ENCODE measurements at places on chromosomes 16 and 17. TPM values are rescaled to one million over a fixed set of nuclear protein-coding genes. Genes with fewer than 3 reads are reported as not detected.

DNA sequence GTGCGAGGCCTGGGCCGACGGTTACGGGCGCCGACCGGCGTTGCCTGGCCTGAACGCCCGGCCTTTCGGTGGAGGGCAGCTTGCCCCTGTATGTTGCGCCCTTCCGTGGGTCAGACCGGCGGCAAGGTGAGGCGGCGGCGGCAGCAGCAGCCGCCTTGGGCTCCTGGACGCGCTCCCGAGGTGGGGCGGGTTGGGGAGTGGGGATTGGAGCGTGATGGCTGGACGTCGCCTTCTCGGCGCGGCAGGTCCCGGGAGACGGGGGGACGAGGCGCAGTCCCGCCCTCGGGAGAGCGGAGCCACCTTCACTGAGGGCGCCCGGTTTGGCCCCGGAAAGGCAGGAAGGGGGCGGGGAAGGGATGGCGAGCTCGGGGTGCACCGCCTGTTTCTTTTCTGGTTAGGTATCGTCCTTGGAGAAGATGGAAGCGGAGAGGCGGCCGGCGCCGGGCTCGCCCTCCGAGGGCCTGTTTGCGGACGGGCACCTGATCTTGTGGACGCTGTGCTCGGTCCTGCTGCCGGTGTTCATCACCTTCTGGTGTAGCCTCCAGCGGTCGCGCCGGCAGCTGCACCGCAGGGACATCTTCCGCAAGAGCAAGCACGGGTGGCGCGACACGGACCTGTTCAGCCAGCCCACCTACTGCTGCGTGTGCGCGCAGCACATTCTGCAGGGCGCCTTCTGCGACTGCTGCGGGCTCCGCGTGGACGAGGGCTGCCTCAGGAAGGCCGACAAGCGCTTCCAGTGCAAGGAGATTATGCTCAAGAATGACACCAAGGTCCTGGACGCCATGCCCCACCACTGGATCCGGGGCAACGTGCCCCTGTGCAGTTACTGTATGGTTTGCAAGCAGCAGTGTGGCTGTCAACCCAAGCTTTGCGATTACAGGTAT is 671 bp downstream of the DGKE start:
- peak overlapping the region; percentile 91 for H3K4me3 ChIP-seq
- peaks cover 65% of the 10 kb centered on the region for H3K4me1 ChIP-seq
- no peaks in the 10 kb centered on the region for H3K27me3 ChIP-seq
- peaks cover 20% of the 10 kb centered on the region for H3K36me3 ChIP-seq
- H3K27ac ChIP-seq, result peak overlapping the region; percentile 66

DNA sequence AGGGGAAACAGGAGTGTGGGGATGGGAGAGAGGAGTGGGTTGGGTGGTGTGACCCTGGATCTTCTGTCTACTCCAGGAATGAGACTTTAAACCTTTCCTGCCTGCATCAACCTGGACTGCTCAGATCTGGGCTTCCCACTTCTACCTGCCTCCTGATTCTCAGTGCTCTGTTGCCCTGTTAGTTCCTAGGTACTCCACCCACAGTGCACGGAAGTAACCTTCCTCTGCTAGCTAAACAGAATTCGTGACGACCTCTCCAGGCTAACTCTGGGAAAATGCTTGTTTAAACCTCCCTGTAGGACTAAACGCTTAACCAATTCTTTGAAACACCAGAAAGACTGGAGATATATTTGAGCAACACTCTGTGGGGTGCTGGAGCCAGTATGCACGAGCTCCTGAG is 83.4 kb upstream of the CLEC3A start:
- H3K27me3 ChIP-seq, result no peaks in the 10 kb centered on the region
- H3K4me1 ChIP-seq, result no peaks in the 10 kb centered on the region
- peaks cover 9% of the 10 kb centered on the region for H3K36me3 ChIP-seq
- H3K27ac ChIP-seq, result no peak overlapping the region
- H3K4me3 ChIP-seq, result no peak overlapping the region

- H3K36me3 ChIP-seq, result peaks cover 10% of the 10 kb centered on the region
- H3K27me3 ChIP-seq, result peaks cover 3% of the 10 kb centered on the region
- no peak for DNase-seq
- H3K27ac ChIP-seq, result no peak overlapping the region
Observed at GRCh38 chr17:47913050-47913449, 17.0 kb downstream of the SP2 start.

GRCh38 chr17:50947782-50948543 is 81.8 kb upstream of the TOB1 start:
- H3K36me3 ChIP-seq, result no peaks in the 10 kb centered on the region
- peaks cover 59% of the 10 kb centered on the region for H3K4me1 ChIP-seq
- no peaks in the 10 kb centered on the region for H3K27me3 ChIP-seq
- no peak for DNase-seq

Gene ABCC3
- total RNA-seq, result 18.6 TPM

Gene CCL23
- total RNA-seq, result not detected
